Activated naive CD4-positive, alpha-beta T cell treated with Interleukin-2 at 50 U/mL for 16 hours (primary cell): ENCODE measurements at places on chromosomes 4 and X.

- DNase-seq = no peak
Observed at GRCh38 chrX:14616301-14616700, 87.0 kb downstream of the GLRA2 start.

DNA sequence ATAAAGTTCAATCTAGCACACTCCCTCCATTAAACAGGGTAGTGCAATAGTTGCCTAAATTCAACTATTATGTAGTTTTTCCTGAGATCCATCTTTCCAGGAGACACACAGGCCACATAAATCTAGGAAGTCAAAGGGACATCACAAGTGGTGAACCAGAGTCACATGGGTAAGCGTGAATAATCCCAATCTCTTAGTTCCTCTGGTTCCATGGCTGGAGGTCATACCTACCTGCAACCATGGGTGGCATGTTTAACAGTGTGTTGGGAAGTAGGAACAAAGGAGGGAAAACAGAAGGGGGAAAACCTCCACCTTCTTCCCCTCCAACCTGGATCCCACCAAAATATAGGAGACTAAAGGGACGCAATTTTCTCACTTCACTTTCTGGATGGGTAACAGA is 2651.6 kb downstream of the ARAP2 start:
- DNase-seq = no peak

GRCh38 chrX:118221270-118221669 is 104.7 kb upstream of the KLHL13 start:
- DNase-seq = no peak

- DNase-seq = no peak
Observed at GRCh38 chr4:185249105-185249504, 39.7 kb downstream of the SNX25 start.

GRCh38 chr4:147683188-147683591 is 773 bp downstream of the PRMT9 start:
- DNase-seq = peak; percentile 6

- DNase-seq = no peak
Observed at GRCh38 chr4:38489924-38490639, 173.9 kb upstream of the KLF3 start.

GRCh38 chrX:133586443-133586842 is 171.2 kb upstream of the GPC4 start:
- no peak for DNase-seq

GRCh38 chr4:6017800-6018199 is 431 bp downstream of the C4orf50 start:
- DNase-seq = no peak

DNA sequence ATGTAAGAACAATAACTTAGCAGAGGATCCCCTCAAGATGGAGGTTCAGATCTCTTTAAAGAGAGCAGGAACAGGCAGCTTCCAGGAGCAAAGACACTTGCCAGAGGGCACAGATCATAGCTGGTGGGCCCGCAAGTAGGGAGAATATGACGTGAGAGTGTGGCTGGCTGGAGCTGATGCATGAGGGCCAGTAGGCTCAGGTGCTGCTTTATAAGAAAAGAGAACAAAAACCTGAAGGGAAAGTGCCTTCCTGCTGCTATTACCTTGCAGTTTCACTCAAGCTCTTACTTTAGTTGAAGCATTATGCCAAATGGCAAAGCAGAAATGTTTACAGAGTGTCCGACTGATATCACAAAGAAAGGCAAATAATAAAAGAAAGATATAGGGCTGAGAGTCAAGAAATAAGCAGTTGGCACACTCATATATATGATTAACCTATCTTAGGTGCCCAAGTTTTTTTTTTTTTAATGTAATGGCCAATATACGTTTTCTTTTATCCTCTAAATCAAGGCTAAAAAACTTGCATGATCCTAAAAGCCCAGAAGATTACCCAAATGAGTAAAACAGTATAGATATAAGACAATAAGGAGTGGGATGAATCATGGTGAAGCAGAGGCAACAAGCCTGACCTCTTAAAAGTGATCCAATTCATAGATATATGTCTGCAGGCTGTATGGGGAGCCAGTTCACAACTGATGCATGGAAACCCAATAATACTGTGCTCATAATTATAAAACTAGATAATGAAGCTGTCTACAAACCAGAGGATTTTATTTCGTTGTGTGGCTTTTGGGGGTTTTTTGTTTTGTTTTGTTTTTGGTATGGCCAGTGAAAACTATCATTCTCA is 12.6 kb downstream of the NR0B1 start:
- no peak for DNase-seq

- DNase-seq = no peak
Observed at GRCh38 chr4:114384629-114385028, 214.0 kb upstream of the UGT8 start.

DNA sequence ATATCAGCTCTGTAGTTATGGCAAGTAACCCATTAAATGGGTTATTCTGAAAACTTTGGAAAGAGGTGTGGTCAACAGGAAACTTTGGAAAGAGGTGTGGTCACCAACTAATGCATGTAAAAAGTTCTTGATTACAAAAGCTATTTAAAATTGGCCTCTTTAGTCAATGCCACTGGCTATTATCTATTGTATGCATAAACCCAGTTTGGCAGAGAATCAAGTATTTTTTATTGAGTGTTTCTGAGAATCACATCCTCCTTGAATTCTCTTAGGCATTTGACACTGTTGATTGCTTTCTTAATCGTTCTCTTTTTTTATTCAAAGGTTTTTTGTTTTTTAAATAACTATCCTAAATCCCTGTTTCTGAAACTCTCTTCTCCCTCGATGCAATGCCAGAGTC is 7.5 kb downstream of the P2RY4 start:
- no peak for DNase-seq

- DNase-seq = no peak
Observed at GRCh38 chr4:54433686-54434085, 204.6 kb downstream of the PDGFRA start.

DNA sequence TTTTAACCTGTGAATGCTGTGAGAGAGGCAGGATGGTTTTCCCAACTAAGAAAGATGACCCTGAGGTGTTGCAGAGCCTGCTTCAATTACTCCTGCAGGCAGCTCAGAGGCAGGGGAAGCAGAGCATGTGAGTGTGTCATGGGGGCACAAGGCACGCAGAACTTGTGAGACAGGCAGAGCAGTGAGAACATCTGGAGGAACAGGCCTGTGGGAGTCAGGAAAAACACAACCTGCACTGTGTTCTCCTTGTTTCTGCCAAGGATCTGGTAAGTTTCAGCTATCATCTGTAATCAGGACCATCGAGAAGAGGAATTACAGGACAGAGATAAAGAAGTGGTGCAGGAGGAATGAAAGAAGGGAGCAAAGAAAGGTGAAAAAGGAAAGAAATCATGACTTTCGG is 741.8 kb upstream of the INTU start:
- DNase-seq = no peak

DNA sequence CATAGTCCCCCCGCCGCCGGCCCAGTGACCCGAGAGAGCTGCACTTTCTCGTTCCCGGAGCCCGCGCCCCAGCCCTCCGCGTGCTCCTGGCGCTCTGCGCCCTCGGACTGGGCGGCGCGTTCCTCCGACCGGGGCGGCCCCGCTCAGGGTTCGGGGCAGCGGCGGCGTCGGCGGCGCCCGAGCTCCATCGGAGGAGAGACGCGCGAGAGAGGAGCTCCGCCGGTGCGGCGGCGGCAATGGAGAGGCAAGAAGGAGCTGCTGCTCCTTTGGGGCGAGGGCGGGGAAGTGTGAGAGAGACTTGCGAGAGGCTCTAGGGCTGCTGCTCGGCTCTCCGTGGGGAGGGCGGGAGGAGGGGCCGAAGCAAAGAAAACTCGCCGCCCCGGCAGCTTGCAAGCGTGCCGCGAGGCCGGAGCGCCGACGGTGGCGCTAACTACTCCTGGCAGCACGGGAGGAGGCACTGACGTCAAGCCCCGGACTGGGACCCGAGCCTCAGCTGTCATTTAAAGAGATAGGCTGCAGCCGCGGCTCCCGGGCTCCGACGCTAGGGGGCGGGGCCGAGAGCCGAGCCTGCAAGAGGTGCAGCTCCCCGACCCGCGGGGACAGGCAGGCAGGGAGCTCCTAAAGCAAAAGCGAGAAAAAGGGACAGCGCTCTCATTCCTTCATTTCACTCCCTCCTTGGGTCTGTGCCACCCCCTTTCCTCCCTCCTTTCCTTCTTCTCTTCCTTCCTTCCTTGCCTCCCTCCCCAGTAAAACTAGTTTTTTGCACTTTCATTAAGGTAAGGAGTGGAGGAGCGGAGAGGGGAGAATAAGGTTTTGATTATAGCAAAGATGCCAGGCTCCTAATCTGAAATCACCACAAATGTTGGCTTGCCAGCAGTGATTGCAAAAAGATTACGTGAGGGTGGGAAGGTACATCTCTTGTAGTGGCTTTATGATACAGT is at the start of gene KCTD8:
Gene KCTD8, minus strand, starts transcription at position 289 of the 941 bp plus-strand sequence.
- peak; percentile 41 for DNase-seq

DNA sequence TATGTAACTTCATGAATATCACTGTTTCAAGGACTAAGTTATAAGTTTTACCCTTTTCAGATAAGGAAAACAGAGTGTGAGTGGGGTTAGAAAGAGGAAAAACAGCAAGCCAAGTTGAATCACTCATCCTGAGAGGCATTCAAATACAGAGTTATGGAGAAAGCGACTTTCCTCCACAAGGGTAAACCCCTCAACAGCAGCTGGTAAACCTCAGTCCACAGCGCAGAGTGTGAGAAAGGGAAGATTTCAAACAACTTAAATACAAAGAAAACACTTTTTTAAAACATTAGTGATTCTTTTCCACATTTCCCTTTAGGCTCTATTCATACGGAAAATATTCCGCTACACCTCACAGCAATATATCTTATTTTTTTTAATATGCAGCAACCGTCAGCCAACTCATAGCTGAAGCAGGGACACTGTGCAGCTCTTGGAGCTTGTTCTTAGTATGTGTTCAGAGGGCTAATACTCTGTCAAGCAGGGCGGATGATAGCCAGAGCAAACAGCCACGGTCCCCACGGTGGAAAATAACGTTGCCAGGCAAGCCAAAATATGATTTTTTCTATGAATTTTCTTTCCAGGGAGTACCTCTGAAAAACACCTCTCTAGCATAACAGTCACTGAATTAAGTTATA is 488.9 kb upstream of the FAT1 start:
- no peak for DNase-seq

DNA sequence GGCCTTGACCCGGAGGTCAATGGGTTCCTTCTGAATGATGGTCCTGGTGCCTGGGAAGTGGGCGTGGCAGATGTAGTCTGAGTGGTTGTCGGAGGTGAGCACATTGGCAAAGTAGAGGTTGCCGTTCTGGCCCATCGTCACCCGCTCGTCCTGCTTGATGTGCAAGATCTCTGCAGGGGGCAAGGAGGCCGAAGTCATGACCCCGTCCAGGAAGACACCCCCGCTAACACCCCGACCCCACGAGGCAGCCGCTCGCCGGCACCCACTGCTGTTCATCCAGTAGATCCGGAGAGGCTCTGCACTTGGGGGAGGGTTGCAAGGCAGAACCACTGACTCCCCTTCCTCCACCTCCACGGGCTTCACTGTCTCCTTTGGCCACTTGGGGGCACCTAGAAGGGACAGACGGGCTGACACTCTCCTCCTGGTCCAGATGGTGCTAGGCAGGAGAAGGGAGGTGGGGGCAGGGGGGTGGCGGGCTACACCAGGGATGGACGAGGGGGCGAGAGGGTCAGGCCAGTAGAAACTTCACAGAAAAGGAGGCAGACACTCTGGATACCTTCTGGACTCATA is 15.1 kb downstream of the L1CAM start:
- no peak for DNase-seq

- no peak for DNase-seq
Observed at GRCh38 chr4:2394528-2394927, 23.9 kb downstream of the ZFYVE28 start.

GRCh38 chr4:89904524-89904923 is 9.9 kb downstream of the MMRN1 start:
- DNase-seq = no peak

GRCh38 chrX:39476604-39477021 is 621.1 kb downstream of the BCOR start:
- DNase-seq = no peak

DNA sequence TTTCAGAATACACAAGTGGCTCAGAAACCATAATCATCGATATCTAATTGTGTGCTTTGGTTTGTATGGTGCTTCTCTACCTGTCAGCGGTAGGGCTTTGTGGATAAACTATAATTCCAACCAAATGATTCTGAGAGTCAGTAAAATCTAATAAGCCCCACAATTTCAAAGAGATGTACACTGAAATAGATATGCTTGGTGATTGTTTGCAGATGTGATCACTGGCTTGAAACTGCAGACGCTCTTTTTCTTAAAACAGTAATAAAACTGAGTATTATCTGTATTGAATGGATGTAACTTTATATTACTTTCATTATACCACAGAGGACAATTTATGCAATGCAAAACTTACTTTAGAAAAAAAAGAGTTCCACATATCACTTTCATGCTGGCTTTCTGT is 198.8 kb upstream of the ANXA10 start:
- no peak for DNase-seq

DNA sequence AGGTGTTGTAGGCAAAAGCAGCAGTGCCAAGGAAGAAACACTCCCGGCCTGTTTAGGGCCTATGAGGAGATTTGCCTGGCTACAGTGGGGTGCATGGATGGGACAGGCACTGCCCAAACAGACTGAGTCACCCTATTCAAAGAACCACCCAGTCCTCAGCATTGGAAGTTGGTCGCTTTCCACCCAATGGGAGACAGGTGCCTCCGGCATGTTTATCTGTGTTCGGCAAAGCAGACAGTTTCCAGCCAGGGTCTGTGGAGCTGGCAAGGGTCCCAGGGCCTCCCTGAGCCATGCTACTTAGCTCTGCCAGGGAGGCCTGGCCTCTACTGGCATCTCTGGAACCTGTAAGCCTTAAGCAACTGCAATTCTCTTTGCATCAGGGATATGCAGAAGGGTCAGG is 165.1 kb upstream of the ATP6AP2 start:
- DNase-seq = no peak

DNA sequence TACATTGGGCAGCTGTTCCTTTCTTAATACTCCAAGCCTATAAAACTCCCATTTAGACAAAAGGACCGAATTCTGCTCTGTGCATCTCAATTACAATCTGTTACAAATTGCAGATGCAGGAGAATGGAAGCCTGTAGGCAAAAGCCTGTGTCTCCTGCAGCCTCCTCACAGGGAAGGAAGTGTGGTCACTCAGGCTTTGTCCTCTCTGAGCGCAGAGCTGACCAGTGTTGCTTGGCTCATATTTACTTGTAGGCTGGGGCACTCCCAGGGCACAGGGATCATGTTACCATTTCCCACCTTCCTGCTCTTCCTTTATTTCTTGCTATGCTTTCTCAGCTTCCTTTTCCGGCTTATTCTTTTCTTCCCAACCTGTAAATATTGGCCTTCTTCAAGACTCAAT is 15.7 kb downstream of the SUPT20HL2 start:
- DNase-seq = no peak
